SJSA1 (cell line): ENCODE measurements at places on chromosomes 3 and 15. TPM values are rescaled to one million over a fixed set of nuclear protein-coding genes. Genes with fewer than 3 reads are reported as not detected.

Gene GOLGA6B
- not detected in 2 replicates for total RNA-seq

Gene ANKUB1
- 0.31 TPM in 1 of 2 replicates, not detected in the other for total RNA-seq

GRCh38 chr15:40831861-40832260 lies 3.4 kb upstream of the PPP1R14D start:
- DNase-seq: no peak
- no peaks in the 10 kb centered on the region for H3K36me3 ChIP-seq
- no peaks in the 10 kb centered on the region for H3K27me3 ChIP-seq
- H3K4me1 ChIP-seq: peaks cover 12% of the 10 kb centered on the region
- no peak overlapping the region for H3K27ac ChIP-seq

GRCh38 chr3:126923423-126923822 lies 59.5 kb upstream of the PLXNA1 start:
- no peak for DNase-seq
- H3K4me3 ChIP-seq: no peak overlapping the region
- H3K4me1 ChIP-seq: peaks cover 40% of the 10 kb centered on the region
- H3K36me3 ChIP-seq: no peaks in the 10 kb centered on the region
- no peak overlapping the region for H3K27ac ChIP-seq

DNA sequence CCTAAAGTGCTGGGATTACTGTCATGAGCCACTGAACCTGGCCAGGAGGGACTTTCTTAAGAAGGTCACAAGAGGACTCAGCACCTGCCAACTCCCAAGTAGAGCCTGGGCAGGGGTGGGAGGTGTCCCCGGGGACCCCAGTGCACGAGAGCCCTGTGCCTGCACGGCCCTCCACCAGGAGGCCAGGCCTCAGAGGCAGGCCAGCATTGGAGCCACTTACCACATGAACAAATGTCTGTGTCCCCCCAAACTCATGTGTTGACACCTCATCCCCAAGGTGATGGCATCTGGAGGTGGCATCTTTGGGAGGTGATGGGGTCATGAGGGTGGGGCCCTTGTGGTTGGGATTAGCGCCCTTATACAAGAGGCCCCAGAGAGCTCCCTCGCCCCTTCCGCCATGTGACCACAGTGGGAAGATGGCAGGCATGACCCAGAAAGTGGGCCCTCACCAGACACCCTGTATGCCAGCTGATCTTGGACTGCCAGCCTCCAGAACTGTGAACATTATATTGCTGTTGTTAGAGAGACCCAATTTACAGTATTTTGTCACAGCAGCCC lies 3.2 kb upstream of the RPUSD3 start:
- H3K27me3 ChIP-seq: no peaks in the 10 kb centered on the region
- H3K27ac ChIP-seq: no peak overlapping the region
- no peak overlapping the region for H3K4me3 ChIP-seq
- H3K4me1 ChIP-seq: peaks cover 11% of the 10 kb centered on the region
- peaks cover 3% of the 10 kb centered on the region; the same call in 1 of the 2 replicates for H3K36me3 ChIP-seq
- DNase-seq: no peak

- H3K4me1 ChIP-seq: peaks cover 16% of the 10 kb centered on the region
- H3K4me3 ChIP-seq: no peak overlapping the region
- no peaks in the 10 kb centered on the region for H3K36me3 ChIP-seq
- peak overlapping the region; percentile 54 for H3K27ac ChIP-seq
Measured at GRCh38 chr3:100525753-100526612, 33.6 kb downstream of the TMEM45A start.

DNA sequence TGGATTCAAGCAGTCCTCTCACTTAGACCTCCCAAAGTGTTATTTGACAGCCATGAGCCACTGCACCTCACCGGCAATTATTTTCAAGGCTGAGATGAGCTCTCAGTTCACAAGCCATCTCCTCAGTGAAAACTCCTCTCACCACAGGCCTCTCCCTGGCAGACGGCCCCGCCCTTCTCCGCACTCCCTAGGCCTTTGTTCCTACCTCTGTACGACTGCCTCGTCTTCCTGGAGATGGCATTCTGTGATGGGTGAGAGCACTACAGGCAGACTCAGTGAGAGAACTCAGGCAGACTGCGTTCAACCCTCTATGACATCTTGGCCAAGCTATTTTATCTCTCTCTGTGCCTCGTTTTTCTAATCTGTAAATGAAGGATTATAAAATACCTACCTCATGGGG lies 67.0 kb upstream of the TPM1 start:
- DNase-seq: no peak
- peak overlapping the region; percentile 17 for H3K27ac ChIP-seq
- H3K4me3 ChIP-seq: no peak overlapping the region
- no peaks in the 10 kb centered on the region for H3K27me3 ChIP-seq
